GM10248 (cell line): ENCODE measurements at places on chromosomes 16 and 17.

DNA sequence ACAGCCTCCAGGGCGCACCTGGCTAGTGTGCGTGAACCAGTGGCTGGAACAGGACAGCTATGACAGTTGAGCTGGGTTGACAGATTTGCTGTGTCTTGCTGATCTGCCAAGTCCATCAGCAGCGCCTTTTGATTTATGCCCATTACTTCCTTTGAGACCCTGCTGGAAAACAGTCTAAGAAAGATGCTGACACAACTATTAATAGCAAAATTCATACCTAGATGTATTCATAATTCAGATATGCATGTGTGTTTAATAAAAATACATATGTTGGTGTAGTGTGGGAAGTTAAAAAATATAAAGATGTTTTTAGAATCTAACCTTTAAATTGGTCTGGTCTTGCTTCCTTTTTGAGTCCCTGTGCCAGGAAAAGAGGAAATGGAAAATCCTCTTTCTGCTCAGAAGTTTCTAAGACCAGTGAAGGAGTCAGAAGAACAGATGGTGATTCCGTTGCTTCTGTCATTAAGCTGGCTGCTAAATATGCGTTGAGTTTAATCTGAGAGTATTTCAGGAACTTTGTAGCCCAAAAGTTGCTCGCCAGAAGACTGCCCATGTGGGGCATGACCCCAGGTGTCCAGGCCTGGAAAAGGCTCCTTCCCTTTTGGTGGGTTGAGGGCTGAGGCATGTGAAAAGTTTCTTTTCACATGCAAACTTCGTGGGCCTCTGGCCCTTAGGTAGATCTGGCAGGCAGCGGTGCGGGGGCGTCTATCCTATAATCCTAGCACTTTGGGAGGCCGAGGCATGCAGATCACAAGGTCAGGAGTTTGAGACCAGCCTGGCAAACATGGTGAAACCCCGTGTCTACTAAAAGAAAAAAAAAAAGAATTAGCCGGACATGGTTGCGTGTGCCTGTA, 40.0 kb upstream of the ENDOV start:
- DNase-seq = no peak

DNA sequence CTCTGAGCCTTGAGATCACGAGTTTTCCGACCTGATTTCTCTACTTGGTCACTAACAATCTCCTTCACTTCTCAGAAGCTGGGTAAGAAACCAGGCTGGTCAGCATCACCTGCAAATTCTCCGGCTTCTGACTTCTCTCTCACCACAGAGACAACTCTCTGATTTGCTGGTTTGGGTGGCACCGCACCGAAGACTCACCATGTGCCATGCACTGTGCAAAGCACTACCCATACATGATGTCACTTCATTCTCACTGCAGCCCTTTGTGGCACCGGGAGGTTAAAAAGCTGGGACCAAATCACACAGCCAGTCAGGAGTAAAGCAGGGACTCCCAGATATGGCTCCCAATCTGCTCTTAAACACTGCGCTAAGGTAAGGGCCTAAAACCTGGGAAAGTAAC, 647 bp downstream of the VAC14 start:
- no peak for DNase-seq

DNA sequence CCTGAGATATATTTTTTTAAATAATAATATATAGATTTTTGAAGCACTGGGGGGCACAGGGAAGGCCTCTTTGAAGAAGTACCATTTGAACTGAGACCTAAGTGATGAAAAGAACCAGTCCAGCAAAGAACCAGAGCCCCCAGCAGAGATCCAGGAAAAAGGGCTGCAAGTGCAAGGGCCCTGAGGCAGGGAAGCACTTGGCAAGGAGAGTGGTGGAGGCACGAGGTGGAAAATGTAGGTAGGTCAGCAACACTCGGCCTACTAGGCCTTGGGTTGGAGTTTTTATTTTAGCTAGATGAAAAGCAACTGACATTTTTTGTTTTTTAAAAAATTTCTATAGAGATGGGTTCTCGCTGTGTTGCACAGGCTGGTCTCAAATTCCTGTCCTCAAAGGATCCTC, 1.6 kb upstream of the CD19 start:
- DNase-seq = no peak

GRCh38 chr17:33964344-33964979, 290.6 kb upstream of the CCL2 start:
- DNase-seq = peak; percentile 80

DNA sequence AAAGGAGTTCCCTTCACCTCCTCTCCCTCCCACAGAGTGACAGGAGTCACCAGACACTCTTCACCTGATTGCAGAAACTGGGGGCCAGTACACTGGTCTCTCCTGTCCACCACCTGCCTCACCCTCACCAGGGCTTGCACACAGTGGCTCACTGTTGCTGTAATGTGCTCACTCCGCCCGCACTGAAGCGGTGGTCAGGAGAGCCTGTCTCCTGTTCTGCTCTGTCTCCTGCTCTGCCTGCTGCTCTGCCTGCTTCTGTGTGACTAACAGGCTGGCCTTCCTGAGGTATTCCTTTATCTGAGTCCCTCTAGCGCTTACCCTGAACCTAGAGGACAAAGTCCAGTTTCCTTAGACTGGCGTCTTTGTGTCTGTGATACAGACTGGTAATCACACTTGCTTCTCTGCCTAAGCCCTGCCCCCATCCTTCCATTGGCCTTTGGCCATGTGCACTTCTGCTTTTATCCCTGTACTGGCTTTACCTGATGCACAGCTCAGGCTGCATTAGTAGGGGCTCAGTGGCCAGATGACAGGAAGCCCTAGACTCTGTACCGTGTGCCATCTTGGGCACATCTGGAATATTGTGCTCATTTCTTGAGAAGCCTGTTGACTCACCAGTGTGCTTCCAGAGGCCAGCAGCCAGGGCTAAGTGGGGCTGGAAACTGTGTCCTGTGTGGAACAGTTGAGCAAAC, 13.3 kb downstream of the PROCA1 start:
- no peak for DNase-seq

- peak; percentile 77 for DNase-seq
Measured at GRCh38 chr16:78770353-78771091, 671.1 kb downstream of the WWOX start.

- DNase-seq = no peak
Measured at GRCh38 chr16:82694239-82694874, 67.6 kb downstream of the CDH13 start.

- peak; percentile 55 for DNase-seq
Measured at GRCh38 chr17:74566132-74566753, 1.1 kb downstream of the CD300H start.

GRCh38 chr17:69098625-69099024, 37.9 kb upstream of the ABCA9 start:
- DNase-seq = no peak

DNA sequence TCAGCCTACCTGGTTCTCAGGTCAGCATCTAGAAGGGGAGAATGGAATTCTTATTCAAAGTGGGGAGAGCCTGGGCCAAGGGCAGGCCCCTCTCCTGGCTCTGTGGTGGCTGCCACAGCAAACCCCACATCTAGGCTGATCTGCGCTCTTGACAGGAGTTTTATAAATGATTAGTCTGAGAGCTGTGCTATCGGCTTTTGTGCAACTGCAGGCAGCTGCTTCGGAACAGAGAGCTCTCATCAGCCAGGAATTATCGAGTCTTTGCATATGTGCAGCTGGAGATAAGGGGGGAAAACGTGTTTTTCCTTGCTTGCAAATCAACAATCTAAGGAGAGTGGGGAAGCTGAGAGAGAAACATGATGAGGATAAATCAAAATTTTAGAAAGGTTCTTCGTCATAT, 91.7 kb downstream of the HS3ST3A1 start:
- DNase-seq = no peak

DNA sequence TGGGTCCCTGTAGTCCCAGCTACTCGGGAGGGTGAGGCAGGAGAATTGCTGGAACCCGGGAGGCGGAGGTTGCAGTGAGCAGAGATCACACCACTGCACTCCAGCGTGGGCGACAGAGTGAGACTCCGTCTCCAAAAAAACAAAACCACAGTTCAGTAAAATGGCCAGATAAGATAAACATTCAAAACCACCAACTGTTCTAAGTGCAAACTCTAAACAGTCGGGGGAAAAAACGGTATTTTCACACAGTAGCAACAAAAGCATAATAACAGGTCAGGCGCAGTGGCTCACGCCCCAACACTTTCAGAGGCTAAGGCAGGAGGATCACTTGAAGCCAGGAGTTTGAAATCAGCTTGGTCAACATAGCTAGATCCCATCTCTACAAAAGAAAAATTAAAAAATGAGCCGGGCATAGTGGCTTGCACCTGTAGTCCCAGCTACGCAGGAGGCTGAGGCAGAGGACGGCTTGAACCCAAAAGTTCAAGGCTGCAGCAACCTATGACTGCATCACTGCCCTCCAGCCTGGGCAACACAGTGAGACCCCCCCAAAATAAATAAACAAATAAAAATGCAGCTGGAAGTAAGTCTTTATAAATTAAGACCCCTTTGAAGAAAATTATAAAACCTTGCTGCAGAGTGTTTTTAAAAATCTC, 10.8 kb upstream of the HASPIN start:
- DNase-seq = no peak

GRCh38 chr17:57486882-57487301, 230.6 kb downstream of the MSI2 start:
- no peak for DNase-seq

DNA sequence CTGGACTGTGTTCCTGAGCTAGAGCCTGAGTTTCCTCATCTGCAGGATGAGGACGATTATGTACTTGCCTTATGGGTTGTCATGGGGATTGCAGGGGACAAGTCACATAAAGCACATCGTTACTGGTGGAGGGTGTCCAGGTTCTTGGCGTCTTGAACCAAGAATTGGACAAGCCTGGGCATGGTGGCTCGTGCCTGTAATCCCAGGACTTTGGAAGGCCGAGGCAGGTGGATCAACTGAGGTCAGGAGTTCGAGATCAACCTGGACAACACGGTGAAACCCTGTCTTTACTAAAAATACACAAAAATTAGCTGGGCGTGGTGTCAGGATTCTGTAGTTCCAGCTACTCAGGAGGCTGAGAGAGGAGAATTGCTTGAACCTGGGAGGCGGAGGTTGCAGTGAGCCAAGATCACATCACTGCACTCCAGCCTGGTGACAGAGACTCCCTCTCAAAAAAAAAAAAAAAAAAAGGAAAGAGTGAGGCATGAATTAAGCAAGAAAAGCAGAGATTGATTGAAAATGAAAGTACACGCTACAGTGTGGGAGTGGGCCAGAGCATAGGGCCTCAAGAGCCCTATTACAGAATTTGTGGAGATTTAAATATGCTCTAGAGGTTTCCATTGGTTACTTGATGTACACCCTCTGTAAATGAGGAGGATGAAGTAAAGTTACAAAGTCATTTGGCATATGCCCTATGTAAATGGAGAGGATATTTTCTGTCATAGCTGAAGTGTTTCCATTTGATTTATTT, 30.7 kb downstream of the ADGRG5 start:
- DNase-seq = no peak
